ENCODE measurements at places on chromosomes 7 and 10.

- DNase-seq, result no peak
These were observed 38.6 kb downstream of the NEBL start for GRCh38 chr10:20858292-20859124.

GRCh38 chr10:122469848-122470247 is 8.5 kb downstream of the HTRA1 start:
- DNase-seq, result no peak

GRCh38 chr10:17144757-17145156 is 15.1 kb upstream of the CUBN start:
- peak; percentile 21 for DNase-seq

GRCh38 chr10:106592396-106592795 is 572.1 kb downstream of the SORCS1 start:
- no peak for DNase-seq

GRCh38 chr7:4015996-4016395 is 666.1 kb upstream of the FOXK1 start:
- DNase-seq, result no peak

DNA sequence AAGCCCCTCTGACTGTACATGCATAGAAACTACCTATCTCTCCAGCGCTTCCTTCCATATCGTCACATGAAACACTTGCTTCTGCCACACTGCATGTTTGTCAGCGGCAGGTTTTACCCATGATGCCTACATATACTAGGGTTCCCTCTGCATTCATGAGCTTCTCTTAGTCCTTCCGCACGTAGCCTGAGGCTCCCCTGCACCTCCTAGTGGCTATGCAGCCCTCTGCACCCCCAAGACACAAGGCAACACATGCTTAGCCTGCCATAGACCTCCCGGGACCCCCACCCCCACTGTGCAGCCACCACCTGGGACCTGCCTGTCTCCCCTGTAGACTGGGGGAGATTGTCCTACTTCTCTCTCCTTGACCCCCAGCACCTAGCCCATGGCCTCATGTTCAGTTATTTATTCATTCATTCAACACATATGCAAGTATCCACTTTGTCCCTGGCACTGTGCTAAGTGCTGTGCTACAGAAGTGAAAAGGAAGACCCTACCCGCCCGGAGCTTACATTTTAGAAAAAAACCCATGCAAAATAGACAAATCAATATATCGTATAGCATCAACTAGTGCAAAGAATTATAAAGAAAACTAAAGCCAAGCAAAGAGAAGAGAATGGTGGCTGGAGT is 23.5 kb downstream of the TMEM273 start:
- peak; percentile 42 for DNase-seq

GRCh38 chr10:34959786-34960185 is 130.4 kb downstream of the CUL2 start:
- DNase-seq, result no peak

- no peak for DNase-seq
These were observed 345.5 kb downstream of the REEP3 start for GRCh38 chr10:63866747-63867140.

GRCh38 chr7:143514487-143514886 is 36.8 kb downstream of the TAS2R41 start:
- DNase-seq, result no peak

DNA sequence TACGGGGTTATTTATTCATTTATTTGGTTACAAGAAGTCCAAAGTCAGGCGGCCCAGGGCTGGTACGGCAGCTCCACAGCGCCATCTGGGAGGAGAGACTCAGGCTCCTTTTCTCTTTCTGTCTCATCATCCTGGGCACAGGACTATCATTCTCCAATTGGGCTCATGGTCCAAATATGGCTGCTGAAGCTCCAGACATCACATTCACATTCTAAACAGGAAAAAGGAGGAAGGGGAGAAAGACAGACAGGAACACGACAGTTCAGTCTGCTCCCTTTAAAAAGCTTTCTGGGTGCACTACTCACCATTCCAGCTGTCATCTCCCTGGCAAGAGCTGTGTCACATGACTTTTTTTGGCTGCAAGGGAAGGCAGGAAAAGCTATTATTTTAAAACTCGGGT is 74.4 kb upstream of the PDZD8 start:
- DNase-seq, result no peak

GRCh38 chr10:78207216-78207615 is 173.6 kb downstream of the RPS24 start:
- DNase-seq, result no peak

GRCh38 chr10:91758303-91759146 is 39.7 kb upstream of the TNKS2 start:
- peak; percentile 71 for DNase-seq

GRCh38 chr7:115441033-115441432 is 519.1 kb downstream of the MDFIC start:
- DNase-seq, result no peak

DNA sequence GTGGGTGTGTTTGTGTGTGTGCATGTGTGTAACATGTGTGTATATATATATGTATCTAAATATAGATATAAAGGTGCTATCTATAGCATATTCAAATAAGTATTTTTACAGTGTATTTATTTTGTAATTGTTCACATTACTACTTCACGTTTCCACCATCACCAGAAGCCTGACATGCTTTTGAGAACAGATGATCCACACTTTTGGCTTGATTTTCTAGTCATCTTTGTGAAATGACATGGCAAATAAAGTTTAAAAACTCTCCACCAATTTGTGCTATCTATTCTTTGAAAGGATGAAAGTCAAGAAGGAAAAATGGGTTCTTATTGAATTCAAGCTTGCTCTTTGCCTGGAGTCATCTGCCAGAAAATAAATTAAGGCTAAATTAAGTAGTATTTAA is 294.0 kb upstream of the AKR1E2 start:
- DNase-seq, result no peak

DNA sequence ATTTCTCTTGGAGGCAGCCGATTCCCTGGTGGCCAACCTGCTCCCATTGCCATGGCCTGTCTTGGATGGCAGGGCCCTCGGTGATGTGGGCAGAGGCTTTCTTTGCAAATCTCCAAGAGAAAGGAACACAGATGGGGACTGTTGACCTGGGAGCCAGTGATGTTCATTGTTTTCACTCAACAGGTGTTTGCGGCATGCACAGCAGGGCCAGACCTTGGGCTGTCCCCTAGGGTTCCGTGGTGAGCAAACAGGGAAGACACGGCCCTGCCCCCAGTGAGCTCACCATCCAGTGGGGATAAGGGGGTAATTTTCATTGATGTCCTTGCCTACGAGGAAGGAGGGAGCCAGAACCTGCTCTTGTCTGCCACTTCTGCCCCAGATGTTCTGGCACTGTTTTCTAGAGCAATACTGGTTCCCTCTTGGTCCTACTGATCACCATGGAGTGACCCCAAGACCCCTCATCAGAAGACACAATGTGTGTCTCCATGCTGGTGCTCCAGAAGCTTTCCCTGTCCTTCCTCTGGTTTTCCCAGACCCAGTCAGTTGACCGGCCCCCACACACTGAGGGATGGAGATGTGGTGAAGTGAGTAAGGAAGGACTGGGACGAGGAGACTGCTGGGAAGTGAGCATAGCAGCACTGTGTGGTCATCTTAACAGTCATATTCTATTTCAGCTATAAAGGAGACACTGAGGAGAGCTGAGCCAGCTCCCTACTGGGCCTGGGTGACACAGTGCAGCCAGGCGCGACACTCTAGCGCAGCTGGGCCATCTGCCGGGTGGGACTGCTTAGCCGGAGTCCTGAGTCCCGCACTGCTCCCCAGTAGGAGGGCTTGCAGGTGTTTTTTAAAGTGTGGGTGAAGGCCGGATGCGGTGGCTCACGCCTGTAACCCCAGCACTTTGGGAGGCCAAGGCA is 20.4 kb upstream of the FIGNL1 start:
- DNase-seq, result no peak

DNA sequence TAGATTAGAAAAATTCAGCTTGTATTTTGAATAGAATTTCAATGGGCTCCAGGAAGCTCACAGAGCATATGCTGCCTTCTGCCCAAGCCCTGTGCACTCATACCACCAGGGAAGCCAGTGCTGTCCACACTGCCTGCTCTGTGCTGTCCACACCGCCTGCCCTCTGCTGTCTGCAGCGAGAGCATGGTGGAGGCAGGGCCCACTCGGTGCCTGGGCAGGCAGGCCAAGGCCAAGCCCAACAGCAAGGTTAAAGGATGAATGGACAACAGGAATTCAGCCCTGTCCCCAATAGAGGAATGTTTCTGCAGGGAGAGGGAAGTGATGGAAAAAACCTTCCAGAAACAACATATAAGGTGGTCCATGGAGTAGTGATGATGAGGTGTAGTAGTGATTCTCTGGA is 146.8 kb downstream of the GFRA1 start:
- no peak for DNase-seq

DNA sequence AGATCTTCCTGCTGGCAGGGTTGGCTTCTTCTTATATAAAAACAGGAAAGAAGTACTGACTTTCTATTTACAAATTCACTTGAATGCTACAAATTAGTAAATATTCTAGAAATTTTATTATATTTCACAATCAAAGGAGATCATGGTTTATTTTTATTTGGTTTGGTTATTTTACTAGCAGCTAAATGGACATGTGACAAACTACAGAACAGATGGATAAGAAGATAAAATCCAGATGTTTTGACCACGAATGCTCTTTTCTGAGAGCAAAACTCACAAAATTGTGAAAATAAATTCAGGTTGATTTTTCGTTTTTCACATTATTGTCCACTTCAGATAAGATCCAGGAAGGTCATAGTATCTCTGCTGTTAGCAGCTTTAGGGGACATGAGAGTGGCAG is 55.4 kb downstream of the CACNA2D1 start:
- DNase-seq, result no peak

DNA sequence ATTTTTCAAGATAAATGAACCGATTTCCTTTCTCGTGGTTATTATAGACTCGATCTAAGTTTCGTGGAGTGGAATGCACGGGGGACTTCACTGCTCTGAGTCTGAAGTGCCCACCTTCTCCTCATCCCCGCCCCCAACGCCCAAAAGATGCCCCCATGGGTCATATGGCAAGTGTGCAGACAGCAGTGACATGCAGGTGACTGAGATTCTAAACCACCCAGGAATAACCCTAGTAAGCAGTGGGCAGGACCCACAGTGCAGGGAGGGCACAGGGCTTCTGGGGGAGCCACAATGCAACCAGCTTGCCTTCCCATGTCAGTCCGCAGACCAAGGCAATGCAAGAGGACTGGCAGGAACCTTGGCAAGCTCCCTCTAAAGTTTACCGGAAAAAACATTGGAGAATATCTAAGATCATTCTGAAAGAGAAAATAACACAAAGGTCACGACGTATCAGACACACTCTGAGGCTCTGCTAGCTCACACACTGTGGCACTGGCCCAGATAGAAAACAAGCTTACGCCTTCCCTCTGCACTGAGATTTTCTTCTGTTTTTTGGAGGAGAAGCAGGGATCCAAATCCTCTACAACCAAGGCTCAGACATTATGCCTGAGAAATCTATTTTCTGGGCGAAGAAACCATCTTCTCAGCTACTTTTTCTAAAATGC is 239.6 kb downstream of the MAD1L1 start:
- no peak for DNase-seq

DNA sequence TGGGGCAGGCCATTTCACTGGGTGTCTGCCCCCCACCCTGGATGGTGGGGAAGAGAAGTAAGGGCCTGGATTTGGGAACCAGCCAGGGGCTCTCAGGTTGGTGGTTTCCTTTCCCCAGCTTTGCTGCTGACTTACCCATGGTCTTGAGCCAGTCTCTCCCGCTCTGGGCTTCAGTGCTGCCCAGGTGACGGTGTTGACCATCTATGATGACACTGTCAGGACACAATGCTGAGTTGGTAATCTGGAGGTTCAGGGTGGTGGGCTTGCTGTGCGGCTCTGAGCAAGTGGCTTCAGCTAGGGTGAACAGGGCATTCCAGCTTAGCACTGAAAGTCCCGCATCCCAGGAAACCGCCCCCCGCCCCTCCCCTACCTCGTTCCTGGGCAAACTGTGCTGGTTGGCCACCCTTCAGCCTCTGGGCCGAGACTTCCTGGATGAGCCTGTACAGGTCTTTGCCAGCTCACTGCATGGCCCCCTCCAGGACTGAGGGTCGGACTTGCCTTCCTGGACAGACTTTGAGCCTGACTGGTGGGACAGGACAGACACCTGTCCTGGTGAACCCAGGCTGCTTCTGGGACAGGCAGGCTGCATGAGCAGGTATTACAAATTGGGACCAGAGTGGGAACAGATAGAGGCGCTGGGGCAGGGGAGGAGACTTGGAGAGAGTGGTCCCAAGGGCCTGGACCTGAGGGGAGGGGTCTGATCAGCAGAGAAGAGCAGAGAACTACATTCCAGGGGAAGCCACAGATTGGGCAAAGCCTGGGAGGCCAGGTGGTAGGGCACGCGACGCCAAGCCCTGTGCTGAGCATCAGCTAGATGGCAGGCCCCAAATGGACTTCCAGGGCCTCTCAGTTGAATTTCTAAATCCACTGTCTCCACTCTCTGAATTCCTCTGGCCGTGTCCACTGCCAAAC is 19.9 kb upstream of the ZMIZ1 start:
- no peak for DNase-seq

DNA sequence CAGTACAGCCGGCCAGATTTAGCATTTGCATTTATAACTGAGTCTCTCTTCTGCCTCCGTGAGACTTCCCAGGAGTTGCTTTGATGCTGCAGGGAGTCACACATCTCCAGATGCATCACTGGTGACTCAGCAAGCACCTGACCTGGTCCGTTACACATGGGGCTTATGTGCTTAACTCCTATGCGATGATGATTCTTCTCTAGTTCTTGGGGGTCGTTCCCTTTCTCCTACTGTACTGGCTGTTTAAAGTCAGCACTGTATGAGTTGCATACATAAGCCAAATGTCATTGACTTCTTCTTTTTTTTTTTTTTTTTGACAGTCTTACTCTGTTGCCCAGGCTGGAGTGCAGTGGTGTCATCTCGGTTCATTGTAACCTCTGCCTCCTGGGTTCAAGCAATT is 13.0 kb upstream of the AKR1E2 start:
- DNase-seq, result no peak

- DNase-seq, result no peak
These were observed 70.9 kb downstream of the MBL2 start for GRCh38 chr10:52701647-52702046.

GRCh38 chr10:16853201-16853600 is 36.0 kb upstream of the RSU1 start:
- DNase-seq, result peak; percentile 7

DNA sequence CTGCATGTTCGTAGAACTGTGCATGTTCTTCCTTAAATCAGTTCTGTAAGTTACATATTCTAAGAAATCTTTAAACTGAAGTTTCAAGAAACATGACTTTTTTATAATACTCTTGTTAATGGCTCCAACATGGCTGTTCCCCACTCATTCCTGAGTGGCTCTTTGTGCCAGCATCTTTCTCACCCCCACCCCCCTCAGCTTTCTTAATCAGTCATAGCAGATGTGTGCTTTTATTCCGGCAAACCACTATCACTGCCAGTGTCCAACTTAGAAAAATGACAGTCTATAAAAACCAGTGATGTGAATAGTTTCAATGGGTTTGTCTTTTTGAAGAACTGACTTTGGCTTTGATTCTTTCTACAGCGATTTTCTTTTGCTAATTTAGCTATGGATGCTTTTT is 37.6 kb downstream of the PITRM1 start:
- no peak for DNase-seq

GRCh38 chr10:104146882-104147281 is 24.9 kb downstream of the SFR1 start:
- DNase-seq, result no peak

GRCh38 chr10:17851611-17852010 is 42.5 kb downstream of the MRC1 start:
- peak; percentile 17 for DNase-seq

- no peak for DNase-seq
These were observed 21.0 kb upstream of the LRRC17 start for GRCh38 chr7:102891693-102892261.
